Activated effector memory CD4-positive, alpha-beta T cell treated with Interleukin-2 at 50 U/mL for 16 hours (primary cell): ENCODE measurements at places on chromosomes 11 and 22.

GRCh38 chr11:71580057-71581003 lies 2.3 kb downstream of the KRTAP5-11 start:
- no peak for DNase-seq

DNA sequence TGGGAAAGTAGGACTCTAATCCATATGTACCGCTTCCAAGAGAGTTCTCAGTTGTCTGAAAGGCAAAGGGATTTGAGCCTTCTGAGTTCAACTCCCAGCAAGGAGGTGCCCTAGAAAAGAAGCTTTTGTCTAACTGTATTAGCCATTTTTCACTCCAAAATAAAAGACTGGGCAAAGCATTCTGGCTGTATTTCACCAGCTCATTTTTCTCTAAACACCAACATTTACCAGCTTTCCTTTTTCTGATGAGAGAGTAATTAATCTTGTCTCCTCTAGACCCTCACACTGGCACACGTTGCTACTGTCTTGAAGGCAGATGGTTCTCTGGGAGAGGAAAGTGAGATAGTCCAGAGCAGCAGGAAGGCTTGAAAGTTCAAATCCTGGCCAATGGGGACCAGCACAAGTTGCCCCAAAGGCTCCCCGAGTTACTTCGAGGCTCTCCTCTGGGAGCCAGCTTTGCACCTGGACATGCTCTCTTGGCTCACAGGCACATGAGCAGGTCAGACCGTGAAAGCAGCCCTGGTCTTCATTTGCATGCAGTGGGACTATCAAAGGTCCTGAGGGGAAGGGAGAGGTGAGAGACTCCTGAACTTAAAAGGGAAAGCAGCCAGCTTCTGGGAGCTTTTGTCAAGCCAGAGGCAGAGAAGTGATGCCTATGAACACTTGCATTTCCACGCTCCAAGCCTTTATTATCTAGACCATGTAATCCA lies 100.0 kb downstream of the NTM start:
- DNase-seq = no peak

- DNase-seq = no peak
Measured at GRCh38 chr22:45579806-45580725, 77.4 kb downstream of the FBLN1 start.

GRCh38 chr22:49100773-49101172 lies 726.9 kb downstream of the BRD1 start:
- no peak for DNase-seq

DNA sequence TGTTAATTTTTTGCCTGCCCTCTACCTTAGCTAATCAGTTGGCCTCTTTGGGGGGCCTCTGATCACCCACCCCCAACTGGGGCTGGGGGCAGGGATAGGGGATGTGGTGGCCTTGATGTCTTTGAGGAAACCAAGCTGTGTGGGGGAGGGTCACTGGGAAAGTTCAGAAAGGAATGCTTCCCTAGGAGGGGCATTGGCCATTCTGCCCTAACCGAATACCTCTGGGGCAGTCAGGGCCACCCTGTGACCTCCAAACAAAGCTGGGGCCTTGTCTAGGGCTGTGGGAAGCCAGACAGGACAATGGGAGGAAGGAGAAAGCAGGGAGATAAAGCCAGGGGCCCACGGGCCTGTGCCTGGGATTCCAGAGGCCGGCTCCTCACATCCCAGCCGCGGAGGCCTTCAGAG lies 97.5 kb downstream of the TSPAN18 start:
- no peak for DNase-seq

- no peak for DNase-seq
Measured at GRCh38 chr11:83583757-83584366, 297.7 kb upstream of the CCDC90B start.

- DNase-seq = no peak
Measured at GRCh38 chr11:70885281-70886231, 366.8 kb downstream of the SHANK2 start.

DNA sequence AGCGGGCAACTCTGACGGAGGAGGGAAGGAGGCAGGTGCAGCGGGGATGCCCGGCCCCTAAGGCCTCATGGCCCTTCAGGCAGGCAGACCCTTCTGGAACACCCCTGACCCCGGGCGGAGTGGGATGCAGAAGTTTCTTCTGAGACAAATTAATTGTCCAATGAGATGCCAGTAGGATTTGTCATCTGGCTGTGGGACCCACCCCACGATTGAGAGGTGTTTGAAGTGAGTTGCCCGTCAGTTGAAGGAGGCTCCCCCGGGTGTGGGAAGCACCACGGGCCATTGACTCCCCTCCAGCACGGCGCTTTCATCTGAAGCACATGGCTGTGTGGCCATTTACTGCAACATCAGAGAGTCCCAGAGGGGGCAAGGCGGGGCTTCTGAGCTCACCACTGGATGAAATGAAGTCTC lies 527.8 kb downstream of the BRD1 start:
- DNase-seq = no peak

DNA sequence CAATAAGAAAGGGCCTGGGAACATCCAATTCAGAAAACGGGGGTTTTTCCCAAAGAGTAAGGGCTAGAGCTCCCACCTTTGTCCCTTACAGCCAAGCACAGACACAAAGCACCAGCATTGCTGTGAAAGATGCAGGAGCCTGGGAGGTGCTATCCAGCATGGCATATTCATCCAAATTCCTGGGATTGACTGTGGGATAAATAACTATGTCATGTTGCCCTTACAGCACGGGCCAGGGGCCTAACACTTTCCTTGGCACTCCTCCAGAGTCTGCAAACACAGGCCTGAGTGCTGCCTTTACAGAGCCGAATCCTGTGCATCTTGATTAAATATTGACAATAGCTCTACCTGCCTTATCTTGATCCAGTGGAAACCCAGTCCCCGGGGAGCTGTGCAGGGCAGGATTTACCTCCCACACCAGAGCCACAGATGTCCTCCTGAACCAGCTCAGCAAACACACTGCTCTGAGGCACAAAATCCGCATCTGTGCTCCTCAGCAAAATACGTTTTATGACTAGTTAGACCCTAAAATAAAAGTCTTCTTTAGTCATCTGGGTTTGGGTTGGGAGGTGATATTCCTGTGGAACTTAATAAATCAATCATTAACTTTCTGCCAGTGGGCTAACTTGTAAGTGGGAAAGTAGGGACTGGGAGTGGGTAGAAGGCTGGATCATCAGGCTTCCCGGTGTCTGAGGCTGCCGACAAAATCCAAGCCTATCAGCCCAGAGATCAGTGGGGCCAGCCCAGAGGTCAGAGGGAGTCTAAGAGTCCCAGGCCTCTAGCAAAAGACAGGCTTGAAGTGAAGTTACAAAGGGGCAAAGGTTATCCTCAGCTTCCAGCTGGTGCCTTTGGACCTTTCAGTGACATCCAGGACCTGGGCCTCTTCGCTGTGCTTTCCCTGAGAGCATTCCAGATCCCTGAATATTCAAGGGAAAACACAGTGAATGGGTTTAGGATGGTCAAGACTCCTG lies 36.5 kb downstream of the POU2AF3 start:
- no peak for DNase-seq

DNA sequence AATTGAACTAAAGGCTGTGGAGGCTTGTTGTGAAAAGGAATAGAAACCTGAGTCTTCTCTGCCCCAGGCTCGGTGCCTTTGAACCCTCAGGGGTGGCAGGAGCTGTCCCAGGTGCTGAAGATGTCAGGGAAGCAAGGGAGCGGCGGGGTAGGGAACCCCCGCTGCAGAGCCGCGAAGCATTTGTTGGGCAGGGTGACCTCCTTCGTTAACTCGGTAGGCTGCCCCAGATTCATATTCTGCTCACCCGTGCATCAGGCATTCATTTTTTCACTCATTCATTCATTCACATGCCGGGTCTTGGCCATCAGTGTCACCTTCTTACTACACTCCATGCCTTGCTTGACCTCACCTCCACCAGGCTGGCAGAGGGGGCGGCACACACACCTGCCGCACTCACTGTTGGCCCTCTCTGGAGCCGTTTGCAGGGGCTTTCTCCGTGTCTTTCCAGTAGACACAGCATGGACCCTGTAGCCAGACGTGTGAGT lies 618.9 kb downstream of the BRD1 start:
- no peak for DNase-seq

- DNase-seq = peak; percentile 74
Measured at GRCh38 chr22:24427500-24428164, at the start of gene ADORA2A. Gene ADORA2A (plus strand): TSS chr22:24427599. CDS start chr22:24433405, 5,806 bp downstream.

GRCh38 chr22:20434264-20434751 lies 3.3 kb downstream of the SCARF2 start:
- no peak for DNase-seq

- DNase-seq = no peak
Measured at GRCh38 chr11:103109818-103110388, 677 bp downstream of the DYNC2H1 start.

- peak; percentile 62 for DNase-seq
Measured at GRCh38 chr22:30390974-30391691, 3.9 kb upstream of the RNF215 start.

GRCh38 chr11:78773492-78773891 lies 198.8 kb upstream of the NARS2 start:
- DNase-seq = no peak

DNA sequence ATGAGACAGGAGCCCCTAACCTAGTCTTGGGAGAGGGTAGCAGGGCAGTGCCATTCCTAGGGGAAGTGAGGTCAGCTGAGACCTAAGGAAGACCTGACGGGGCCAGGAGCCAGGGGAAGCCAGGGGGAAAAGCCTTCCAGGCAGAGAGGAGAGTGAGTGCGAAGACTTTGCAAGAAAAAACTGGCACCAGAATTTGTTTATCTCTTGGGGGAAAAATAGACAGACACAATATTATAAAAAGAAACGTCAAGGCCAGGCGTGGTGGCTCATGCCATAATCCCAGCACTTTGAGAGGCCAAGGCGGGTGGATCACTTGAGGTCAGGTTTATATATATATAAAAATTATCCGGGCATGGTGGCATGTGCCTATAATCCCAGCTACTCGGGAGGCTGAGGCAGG lies 26.9 kb upstream of the TESMIN start:
- no peak for DNase-seq

DNA sequence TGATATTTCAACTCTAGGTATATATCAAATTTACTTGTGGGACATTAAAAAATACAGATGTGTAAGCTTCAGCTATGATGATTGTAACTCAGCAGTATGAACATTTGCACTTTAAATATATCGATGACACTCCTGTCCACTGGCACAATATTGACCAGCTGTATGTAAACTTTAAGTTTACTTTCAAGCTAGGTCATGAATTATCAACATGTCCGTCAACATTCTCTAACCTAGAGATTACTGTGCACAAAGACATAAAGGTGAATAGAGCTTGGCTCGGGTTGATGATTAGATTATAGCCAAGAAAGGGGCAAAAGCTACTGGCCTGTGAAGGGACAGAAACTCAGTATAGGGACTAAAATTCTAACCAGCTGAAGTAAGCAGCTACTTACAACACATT lies 286.6 kb downstream of the SWAP70 start:
- DNase-seq = no peak

- DNase-seq = no peak
Measured at GRCh38 chr11:69705901-69706787, 2.3 kb upstream of the FGF19 start.

DNA sequence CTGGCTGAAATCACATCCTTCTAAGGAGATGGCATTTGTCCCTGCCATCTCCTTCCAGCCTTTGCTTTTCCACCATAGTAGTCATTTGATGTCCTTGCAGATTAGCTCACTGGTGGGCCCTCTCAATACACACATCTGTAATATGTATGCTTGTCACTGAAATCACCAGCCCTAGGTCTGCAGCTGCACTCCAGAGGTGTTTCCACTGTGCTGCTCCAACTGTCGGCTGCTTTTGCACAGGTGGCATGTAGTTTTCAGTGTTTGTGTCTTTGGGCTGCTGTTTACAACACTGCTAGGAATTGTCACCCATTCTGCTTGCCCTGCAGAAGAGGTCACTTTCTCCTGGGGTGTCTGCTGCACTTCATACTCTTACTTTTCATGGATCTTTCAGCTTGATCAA lies 69.0 kb upstream of the GRAMD1B start:
- no peak for DNase-seq

- no peak for DNase-seq
Measured at GRCh38 chr22:22666307-22667091, 22.1 kb downstream of the GGTLC2 start.

GRCh38 chr22:45218976-45219375 lies 21.7 kb downstream of the KIAA0930 start:
- DNase-seq = no peak
